Thymus (tissue), 14 donors: ENCODE measurements at places on chromosomes 6 and 20. TPM values are rescaled to one million over a fixed set of nuclear protein-coding genes. Genes with fewer than 3 reads are reported as not detected.

The C20orf202 gene
- 0.09 TPM for total RNA-seq

The MYT1 gene
- 0.19 TPM for total RNA-seq

The TREM1 gene
- 1.0 TPM for total RNA-seq

The RAB44 gene
- 0.28 TPM for total RNA-seq

The FARS2 gene
- 23.2 TPM for total RNA-seq

The SNAP25 gene
- 0.42 TPM for total RNA-seq

The SERPINB6 gene
- 23.1 TPM for total RNA-seq

The RAB23 gene
- total RNA-seq = 7.1 TPM

The SOBP gene
- 4.1 TPM for total RNA-seq

The BPIFB4 gene
- total RNA-seq = 0.05 TPM

The SLC22A7 gene
- 0.09 TPM for total RNA-seq

The PACRG gene
- 0.42 TPM for total RNA-seq

The ENPP3 gene
- 4.4 TPM for total RNA-seq
